ENCODE measurements at places on chromosomes 1 and 21. TPM values are rescaled to one million over a fixed set of nuclear protein-coding genes. Genes with fewer than 3 reads are reported as not detected.

The FAM72C gene
- not detected for total RNA-seq

The FMO4 gene
- 0.87 TPM for total RNA-seq

The DMAP1 gene
- total RNA-seq: 59.0 TPM

The S1PR1 gene
- 420 TPM for total RNA-seq

The GPR89B gene
- total RNA-seq: 11.1 TPM

The ARID4B gene
- total RNA-seq: 153 TPM

The SPATA45 gene
- total RNA-seq: not detected

The PADI3 gene
- total RNA-seq: not detected

The SLC39A1 gene
- total RNA-seq: 7.2 TPM

The ATP5PO gene
- total RNA-seq: 143 TPM

The ADORA1 gene
- not detected for total RNA-seq

The AVPR1B gene
- not detected for total RNA-seq

The GNAT2 gene
- not detected for total RNA-seq

The KLHDC9 gene
- total RNA-seq: not detected

The CORT gene
- total RNA-seq: not detected

The RHD gene
- total RNA-seq: 0.19 TPM

The NUP210L gene
- 0.17 TPM for total RNA-seq

The MNDA gene
- total RNA-seq: not detected

The HSPA6 gene
- total RNA-seq: 0.30 TPM

Data from CD8-positive, alpha-beta T cell (primary cell).